ENCODE measurements at places on chromosomes 6 and 20. TPM values are rescaled to one million over a fixed set of nuclear protein-coding genes. Genes with fewer than 3 reads are reported as not detected.

CRISP3 gene
- not detected for total RNA-seq

DNA sequence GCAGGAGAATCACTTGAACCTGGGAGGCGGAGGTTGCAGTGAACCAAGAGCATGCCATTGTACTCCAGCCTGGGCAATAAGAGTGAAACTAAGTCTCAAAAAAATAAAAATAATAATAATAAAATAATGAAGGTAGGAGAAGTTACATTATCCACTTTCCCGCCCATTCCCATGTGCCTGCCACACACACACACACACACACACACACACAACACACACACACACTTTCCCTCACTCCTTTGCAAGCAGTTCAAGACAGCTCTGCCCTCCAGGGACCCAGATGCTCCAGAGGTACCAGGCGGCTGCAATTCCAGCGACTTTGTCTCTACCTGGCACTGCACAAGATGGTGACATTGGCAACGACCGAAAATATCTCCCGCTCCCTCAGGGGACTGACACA lies 224.8 kb upstream of the JARID2 start:
- DNase-seq: no peak

GRCh38 chr6:56450882-56451739 lies 191.6 kb downstream of the DST start:
- no peak for DNase-seq

SMOC2 gene
- total RNA-seq: not detected

- DNase-seq: no peak
Measured at GRCh38 chr6:130933712-130934200, 106.5 kb downstream of the SMLR1 start.

DNA sequence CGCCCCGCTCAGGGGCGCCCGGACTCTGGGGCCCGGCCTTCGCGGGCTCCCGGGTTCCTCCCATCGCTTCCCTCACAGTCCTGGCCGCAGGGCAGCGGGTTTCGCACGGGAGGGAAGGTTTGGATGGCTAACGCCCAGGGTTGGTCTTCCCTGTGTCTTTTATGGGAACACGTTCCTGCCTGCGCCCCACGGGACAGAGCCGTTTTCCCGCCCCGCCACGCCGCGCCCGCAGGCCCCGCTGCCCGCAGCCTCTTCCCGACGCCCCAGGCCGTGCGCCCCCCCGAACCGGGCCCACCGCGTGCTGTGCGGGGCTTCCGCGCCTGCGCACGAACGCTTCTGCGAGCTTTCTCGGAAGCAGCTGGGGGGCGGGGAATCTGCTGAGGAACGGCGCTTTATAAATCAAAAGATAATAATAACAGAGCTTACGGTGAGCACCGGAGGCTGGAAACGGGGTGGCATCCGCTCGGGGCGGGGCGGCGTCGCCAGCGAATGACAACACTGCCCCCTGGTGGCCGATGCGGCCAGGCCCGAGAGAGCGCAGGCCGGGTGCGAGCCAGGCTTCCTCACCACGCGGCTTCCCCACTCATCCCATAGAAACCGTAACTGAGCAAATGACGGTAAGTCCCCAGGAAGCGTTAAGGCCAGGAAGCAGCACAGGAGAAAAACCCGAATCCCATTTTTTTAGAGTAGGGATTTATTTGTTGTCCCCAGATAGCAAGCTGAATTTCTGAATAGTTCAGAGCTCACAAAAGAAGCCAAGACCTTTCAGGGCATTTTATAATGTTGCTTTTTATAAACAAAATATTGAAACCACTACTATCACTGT lies 116.4 kb downstream of the MYLK4 start:
- peak; percentile 83 for DNase-seq

- peak; percentile 41 for DNase-seq
Measured at GRCh38 chr6:18263418-18264218, 712 bp downstream of the DEK start.

DNA sequence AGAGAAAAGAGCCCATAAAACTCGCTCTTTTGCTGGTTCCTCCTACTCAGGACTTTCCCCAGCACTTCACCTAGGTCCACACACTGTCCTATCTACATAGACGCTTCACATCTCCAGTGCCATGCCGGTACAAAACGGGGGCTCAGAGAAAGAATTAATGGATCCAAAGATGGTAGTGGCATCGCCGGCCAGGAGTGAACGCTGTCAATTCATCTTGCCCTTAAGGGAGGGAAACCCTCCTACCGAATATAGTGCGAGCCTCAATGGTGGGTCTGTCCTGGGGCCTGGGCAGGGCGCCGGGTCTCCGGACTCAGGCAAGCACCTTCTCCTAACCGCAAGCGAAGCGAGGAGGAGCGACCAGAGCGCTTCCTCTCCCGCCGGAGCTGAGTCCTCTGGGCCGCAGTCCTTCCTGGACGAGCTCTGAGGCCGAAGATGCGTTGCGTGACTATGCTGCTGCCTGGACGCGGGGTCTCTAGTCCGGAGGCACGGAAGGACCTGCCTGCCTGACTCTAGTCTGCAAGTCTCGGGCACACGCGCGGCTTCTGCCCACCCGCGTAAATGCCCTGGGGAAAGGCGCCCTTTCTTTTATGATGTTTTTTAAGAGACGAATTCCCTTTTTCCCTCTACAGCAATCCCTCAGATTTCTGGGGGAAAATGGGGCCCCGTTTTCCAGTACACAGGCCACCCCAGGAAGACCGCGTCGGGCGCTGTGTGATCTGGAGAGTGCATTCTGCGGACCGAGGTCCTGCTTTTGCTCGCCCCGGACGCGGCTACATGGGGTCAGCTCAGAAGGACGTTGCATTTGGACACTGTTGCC lies 100.1 kb upstream of the PRDM1 start:
- DNase-seq: peak; percentile 28

BTNL2 gene
- not detected for total RNA-seq

DNA sequence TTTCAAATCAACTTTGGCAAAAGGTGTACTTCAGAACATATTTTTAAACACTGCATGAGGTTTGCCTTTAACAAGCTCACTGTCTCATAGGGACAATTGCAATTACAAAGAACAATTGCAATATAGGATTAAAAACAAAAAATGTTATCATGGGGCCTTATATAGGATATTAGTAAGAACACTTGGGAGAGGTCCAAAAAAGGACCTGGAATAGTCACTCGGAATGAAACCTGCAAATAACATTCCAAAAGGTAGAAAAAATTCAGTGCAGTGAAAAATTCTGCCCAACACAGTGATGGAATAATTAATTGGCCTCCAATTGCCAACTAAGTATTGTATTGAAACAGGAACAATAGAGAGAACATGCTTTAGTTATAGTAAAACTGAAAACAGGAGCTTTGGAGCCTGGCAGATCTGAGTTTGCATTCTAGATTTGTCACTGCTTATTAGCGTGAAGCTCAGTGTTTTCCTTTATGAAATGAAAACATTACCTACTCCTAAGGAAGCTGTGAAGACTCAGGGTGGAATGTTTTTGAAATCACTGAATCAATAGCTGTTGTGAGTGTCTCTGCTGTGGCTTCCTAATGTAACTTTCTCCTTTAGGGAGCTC lies 172.6 kb upstream of the BMP5 start:
- DNase-seq: no peak

Measured in activated T-cell treated with anti-CD3 and anti-CD28 coated beads, Interleukin-2, amount 50 U/mL, for 72 hours (primary cell).